ENCODE measurements at places on chromosomes 16 and 17.
A peak's percentile ranks its signal among the peaks of the same experiment; 100 is the strongest.

- DNase-seq = no peak
Measured at GRCh38 chr16:86758932-86759331, 180.6 kb downstream of the FOXL1 start.

GRCh38 chr16:83348991-83349390, 458.8 kb upstream of the HSBP1 start:
- no peak for DNase-seq

- DNase-seq = no peak
Measured at GRCh38 chr17:18994631-18995030, 9.9 kb downstream of the FAM83G start.

DNA sequence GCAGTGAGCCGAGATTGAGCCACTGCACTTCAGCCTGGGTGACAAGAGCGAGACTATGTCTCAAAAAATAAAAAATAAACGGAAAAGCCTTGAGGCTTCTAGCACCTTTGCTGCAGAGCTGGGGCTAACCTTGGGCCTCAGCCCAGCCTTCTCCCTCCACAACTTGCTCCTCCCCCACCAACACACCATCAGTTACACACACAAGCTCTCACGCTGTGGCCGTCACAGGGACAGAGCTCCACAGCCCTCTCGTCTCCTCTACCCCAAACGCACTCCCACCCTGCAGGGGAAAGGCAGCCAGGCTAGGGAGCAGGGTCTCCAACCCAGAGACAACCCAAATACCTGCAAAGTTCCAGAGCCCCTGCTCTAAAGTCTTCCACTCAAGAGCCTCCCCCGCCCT, 22.0 kb upstream of the MRPS23 start:
- no peak for DNase-seq

DNA sequence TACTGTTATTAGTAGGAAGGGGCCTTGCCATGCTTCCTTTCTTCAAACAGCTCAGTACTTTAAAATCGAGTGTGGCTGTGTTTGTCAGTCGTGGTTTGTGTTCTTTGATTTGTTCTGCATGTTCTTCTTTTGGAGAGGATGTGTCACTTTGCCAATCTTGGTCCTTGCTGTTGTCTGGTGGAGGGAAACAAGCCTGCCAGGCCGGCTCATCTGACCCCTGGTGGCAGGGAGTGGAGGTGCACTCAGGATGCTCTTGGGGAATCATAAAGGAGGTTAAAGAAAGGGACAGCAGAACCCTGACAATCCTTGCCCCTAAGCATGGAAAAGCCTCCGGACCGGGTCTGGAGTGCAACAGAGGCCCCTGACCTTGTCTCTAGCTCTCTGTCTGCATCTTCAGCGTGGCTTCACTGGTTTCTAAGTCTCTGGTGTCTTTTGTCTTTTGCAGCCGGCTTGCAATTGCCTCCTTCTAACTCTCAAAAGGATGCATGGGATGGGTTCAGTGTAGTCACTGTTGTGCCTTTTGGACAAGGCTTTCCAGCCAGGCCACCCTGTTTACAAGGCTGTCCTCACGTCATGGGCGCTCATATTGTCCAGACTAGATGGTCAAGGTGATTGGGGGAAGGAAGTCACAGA, 135.8 kb downstream of the WWOX start:
- peak; percentile 86 for DNase-seq

- no peak for DNase-seq
Measured at GRCh38 chr17:58760248-58760647, 4.6 kb downstream of the PPM1E start.
